ENCODE measurements at places on chromosomes 4 and X.

GRCh38 chr4:154590329-154591006, at the start of gene FGA:
FGA (minus strand) TSS chr4:154590742; CDS start chr4:154590687, 55 bp downstream.
- no peak for DNase-seq

GRCh38 chr4:2497931-2498330, 29.0 kb downstream of the RNF4 start:
- DNase-seq, result peak; percentile 45

GRCh38 chrX:36019125-36019524, 99.6 kb downstream of the CFAP47 start:
- DNase-seq, result no peak

DNA sequence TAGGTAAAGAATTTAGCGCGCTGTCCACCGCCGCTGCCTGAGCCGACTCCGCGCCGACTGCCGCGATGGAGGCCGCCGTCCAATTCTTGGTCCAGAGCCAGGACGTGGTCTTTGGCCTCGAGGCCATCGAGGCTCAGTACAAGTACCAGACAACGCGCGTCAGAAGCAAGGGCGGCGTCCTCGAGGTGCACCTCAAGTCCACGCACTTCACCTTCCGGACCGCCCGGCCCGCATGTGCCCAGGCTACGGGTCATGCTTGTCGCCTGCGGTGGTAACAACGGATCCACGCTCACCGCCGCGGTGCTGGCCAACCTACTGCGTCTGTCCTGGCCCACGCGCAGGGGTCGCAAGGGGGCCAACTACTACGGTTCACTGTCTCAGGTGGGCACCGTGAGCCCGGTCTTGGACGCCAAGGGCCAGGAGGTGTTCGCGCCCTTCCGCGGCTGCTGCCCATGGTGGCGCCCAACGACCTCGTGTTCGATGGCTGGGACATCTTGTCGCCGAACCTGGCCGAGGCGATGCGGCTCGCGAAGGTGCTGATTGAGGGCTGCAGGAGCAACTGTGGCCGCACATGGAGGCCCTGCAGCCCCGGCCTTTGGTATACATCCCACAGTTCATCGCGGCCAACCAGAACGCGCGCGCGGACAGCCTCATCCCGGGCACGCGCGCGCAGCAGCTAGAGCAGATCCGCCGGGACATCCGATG, 128.0 kb downstream of the ANAPC4 start:
- DNase-seq, result no peak

GRCh38 chr4:153140294-153140693, 63.9 kb upstream of the TRIM2 start:
- DNase-seq, result no peak

- DNase-seq, result no peak
Measured at GRCh38 chrX:125782184-125782583, 383.9 kb downstream of the DCAF12L2 start.

DNA sequence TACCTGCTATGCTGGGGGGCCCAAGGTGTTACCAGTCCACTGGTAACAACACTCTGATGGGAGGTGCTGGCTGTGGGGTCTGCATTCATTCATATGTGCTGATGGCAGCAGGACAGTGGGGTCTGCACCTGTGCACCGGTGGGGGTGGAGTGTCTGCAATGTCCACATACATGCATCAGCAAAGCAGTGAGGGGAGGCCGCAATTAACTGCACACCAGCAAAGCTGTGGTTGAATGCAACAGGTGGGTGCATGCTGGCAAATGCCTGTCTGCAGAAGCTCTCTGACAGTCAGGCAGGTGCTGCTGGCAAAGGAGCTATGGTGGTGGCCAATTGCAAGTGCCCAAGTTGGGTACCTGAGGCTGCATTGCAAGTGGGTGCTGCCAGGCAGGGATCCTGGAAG, 426.5 kb upstream of the FMR1 start:
- DNase-seq, result no peak

DNA sequence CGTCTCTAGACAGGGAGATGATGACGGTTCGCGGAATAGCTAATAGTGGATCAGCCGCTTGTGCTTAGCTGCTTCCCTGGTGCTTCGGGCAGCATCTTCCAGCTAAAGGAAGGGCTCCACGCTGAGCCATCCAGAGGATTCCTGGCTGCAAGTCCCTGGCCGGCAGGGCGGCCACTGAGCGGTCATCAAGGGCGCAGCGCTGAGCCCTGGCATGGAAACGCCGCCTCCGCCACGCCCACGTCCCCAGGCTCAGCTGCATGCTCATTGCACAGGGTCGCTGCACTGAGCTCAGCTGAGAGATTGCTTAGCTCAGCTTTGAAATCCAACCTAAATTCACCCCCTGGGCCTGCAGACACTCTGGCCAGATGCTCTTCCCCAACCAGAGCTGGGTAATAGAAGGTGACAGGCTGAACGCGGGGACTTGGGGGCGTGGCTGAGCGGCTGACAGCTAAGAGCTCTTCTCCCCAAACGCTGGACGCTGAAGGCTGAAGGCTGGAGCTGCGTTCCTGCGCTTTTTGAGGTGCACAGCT, 118.2 kb upstream of the KIT start:
- no peak for DNase-seq

DNA sequence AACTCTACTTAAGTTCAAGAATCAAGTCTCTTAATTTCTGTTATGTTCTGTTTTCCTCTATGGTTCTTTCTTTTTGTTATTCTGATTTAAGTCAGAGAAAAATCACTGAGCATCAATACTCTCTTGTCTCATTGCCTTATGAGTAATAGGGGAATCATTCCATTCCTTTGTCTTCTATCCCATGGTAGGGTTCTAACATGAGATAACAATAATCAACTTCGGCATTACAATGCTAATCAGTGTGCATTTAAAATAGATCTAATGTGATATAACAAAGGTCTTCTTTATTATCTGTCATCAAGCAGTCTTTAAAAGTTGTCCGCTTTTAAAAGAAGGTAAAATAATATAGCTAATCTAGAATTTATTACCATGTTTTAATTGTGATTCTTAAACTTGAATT, 446.9 kb downstream of the IL15 start:
- no peak for DNase-seq

GRCh38 chrX:12494400-12495138, 296.6 kb upstream of the PRPS2 start:
- no peak for DNase-seq

- no peak for DNase-seq
Measured at GRCh38 chrX:114006664-114007063, 577.2 kb upstream of the HTR2C start.

DNA sequence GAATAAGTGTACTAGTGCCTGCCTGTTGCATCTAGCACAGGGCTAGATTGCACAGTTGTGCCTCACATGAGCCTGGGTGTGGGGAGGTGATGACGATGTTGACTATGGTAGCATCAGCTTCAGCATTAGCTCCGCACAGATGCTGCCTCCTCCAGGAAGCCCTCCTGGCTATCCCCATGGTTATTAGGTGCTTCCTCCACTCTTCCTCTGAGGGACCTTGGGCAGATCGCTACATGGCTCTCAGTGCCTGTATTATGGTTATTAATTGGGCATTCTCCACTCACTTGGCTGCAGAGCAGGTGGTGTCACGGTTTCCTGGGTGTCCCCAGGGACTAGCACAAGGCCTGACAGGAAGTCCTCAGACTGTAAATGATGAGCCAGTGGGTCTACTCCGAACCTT, 325.6 kb downstream of the ARHGAP10 start:
- no peak for DNase-seq

GRCh38 chr4:27928761-27929540, 1068.3 kb downstream of the STIM2 start:
- DNase-seq, result no peak

- DNase-seq, result no peak
Measured at GRCh38 chr4:160110891-160111290, 1008.0 kb downstream of the RAPGEF2 start.

DNA sequence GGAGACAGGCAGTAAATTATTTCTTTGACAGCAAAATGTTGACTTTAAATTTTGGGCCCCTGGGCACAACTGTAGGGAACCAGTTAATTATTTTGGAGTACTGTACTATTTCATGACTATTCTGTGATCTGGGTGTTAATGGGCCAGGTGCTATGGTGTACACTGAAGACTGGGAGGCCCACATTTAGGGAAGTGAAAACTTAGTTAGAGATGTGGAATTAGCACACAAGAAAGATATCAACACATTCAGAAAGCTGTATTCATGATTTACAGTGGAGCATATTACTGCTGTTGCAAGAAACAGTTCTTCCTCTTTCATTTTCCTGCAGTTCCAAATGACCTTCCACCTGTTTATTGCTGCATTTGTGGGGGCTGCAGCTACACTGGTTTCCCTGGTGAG, 12.4 kb downstream of the PLP1 start:
- no peak for DNase-seq

DNA sequence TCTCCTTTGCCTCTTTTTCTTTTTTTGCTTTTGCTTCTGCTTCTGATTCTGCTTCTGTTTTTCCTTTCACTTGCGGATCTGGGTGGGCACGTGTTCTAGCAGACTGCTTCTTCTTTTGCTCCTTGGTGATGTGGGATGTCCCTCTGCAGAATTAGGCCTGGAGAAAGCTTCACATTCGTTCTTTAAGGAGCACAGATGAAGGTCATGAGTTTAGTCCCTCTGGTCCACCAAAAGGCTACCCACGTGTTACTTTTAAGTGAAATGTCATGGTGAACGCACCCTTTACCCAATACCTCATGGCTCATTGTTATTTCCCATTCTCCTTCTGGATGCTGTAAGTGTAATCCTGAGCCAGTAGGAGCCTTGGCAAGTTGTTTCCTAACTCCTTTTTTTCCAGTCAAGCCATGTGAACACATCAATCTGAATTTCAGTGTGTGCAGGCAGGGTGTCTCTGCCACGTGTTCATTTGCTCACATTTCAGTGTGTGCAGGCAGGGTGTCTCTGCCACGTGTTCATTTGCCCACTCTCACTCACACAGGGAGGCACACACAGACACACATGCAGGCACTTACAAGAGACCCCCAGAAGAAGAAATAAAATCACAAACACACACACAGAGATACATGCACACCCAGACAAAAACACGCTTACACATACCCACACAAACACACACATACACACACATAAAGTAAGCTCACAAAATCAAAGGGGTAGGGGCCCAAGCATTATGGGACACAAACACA, 36.9 kb downstream of the NBDY start:
- no peak for DNase-seq

DNA sequence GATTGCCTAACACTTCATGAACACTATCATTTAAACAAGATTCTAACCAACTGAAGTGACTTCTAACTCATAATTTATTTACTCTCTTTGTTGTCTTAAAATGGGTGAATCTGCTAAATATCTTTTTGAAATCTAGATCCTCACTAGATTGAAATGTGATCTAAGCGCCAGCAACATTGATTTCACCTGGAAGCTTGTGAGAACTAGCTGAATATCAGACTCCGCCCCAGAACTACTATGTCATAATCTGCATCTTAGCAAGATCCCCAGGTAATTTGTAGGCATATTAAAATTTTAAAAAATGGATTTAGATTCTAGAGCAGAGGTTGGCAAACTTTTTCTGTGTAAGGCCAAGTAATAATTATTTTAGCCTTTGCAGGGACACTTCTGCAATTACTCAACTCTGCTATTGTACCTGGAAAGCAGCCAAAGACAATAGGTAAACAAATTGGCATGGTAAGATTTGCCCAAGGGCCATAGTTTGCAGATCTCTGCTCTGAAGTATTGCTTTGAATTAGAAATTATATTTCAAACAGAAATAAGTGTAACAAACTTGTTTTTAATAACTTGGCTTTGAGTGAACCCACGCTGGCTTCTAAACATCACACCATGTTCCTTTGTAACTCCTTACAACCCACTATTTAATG, 121.5 kb downstream of the REELD1 start:
- DNase-seq, result no peak

DNA sequence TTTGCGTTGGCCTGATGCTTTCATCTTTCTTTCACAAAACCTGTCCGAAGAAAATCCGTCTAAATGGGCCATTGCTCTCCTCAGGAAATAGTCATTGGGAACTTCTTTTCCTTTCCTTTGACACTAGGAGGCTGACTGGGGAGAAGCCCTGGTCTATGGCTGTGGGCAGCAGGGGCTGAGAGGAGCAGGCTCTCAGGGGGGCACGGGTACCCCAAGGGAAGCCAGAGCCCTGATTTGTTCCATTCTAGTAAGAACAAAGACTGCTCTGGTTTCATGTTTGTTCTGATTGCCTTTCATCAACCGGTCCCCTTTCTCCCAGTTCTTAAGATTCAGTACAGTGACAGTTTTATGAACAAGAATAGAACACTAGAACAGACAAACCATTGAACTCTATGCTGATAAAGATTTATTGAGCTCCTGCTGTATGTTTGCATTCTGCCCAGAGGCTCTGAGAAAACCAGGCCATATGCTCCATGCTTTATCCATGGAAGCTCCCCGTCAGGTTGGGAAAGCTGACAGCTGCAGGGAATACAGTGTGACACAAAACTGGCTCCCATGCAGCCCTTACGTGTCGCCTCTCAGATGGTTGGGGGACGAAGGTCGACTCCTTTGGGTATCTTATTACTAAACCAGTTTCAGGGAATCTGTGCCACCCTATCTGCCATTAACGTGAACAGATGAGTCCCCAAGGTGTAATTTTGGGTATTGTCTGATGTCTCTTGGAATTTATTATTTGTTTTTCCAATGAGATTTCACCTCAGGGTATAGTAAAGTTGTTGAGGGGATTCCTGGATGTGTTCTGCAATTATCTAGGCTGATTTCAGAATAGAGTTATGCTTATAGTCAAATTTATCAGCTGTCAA, 72.4 kb upstream of the MSANTD1 start:
- DNase-seq, result no peak

GRCh38 chr4:19005211-19005610, 983.7 kb upstream of the LCORL start:
- DNase-seq, result no peak

- DNase-seq, result no peak
Measured at GRCh38 chr4:123503698-123504363, 107.2 kb downstream of the SPRY1 start.

- DNase-seq, result peak; percentile 30
Measured at GRCh38 chr4:83108101-83108861, 6.2 kb downstream of the PLAC8 start.

GRCh38 chrX:153447581-153447960, 1.7 kb upstream of the TREX2 start:
- DNase-seq, result no peak

- DNase-seq, result no peak
Measured at GRCh38 chrX:41335198-41335957, 1.4 kb downstream of the DDX3X start.

- no peak for DNase-seq
Measured at GRCh38 chrX:16014171-16014570, 109.2 kb upstream of the GRPR start.

GRCh38 chr4:110510955-110511544, 35.1 kb downstream of the ENPEP start:
- no peak for DNase-seq

DNA sequence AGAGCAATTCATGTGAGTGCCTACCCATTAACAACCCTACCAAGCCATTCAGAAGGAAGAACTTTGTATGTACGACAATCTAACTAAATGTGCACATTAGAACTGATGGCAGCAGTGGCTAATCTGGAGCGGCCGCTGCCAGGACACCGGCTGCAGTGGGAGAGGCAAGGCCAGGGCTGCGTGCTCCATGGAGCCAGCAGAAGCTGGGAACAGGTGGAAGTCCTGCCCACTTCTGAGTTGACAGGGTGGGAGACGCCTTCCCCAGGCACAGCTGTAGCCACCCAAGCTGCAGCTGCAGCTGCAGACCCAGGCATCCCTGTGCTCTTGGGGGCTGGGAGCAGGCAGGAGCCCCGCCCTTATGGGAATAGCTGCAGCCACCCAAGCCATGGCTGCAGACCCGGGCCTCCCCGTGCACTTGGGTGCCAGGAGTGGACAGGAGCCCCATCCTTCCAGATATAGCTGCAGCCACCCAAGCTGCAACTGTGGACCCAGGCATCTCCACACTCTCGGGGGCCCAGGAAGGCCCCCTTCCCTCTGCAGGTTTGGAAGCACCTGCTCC, 79.1 kb upstream of the DDX60 start:
- no peak for DNase-seq

Data from CD4-positive, alpha-beta T cell treated with Interleukin-4 for 1 hour (primary cell).